Amygdala (tissue), 56 donors: ENCODE measurements at places on chromosomes 2 and 18.

- no peak for DNase-seq
These were observed 270.8 kb downstream of the NYAP2 start for GRCh38 chr2:225670111-225670974.

- no peak for DNase-seq
These were observed 58.8 kb upstream of the HPCAL1 start for GRCh38 chr2:10243926-10244270.

DNA sequence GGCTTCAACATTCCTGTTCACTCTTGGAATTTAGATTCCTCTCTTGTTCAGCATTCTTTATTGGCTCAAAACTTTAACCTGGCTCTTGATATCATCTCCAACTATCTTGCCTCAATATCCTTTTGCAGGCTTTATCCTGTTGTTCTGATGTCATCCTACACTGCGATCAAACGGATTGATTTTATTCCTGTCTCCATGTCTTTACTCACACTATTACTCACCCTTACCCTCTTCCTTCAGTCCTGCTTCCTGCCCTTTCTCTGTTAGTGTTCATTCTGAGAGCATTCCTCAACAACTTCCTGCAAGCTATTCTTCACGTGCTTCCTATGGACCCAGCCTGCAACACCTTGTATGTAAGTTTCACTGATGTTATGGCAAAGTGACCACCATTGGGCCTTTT, 264.7 kb downstream of the RNF152 start:
- no peak for DNase-seq

DNA sequence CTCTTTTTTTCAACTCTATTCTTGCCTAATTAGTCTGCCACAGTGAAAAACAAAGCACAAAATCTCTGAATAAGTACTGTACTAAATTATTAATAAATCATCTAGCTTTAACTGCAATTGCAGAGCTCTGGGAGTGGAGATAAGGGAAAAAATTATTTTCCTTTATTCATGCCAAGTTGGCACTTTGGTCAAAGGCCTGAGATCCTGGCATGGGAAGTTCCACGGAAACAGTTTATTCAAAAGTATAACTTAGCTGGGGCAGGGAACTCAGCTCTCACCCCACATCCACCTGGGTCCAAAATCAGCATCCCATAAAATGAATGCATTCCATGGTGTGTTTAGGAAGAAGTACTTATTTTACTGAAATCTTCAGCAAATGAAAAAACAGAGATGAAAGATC, 185.2 kb upstream of the APCDD1 start:
- DNase-seq: no peak

DNA sequence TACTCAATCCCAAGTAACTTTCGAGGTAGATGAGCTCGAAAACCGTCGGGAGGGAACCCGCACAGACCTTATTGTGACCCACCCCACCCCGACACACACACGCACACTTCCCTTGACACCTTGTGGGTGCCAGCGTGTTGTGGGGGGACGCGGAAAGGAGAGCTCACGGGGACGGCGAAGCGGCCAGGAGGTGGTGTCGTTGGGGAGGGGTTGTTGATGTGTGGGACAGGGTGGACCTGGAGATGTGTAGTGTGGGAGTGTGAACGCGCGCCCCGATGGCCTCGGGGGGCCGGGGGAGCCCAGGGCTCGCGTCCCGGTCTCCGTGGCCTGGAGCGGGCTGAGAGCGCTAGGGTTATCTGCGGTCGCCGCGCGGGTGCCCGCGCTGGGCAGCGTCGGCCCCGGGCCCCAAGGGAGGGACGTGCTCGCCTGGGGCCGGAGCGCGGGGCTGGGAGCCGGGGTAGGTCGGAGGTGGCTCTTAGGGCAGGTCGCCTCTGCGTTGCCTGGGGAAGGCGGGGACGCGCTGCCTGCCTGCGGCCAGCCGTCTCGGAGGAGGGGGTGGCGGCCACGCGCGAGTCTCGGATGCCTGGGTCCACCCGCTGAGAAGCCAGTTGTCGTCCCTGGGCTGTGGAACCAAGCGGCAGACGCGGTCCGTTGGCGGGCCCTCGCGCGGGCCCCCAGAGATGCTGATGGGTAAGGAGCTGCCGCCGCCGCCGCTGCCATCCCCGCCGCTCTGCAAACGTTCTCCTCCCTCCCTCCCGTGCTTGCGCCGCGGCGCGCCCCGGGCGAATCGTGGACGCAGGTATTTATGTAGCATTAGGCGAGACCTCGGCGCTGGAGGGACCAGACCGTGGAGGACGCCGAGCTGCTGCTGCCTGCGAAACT, 1.6 kb downstream of the KLHL29 start:
- DNase-seq: no peak

GRCh38 chr2:174535757-174536703, 49.2 kb upstream of the GPR155 start:
- DNase-seq: no peak

DNA sequence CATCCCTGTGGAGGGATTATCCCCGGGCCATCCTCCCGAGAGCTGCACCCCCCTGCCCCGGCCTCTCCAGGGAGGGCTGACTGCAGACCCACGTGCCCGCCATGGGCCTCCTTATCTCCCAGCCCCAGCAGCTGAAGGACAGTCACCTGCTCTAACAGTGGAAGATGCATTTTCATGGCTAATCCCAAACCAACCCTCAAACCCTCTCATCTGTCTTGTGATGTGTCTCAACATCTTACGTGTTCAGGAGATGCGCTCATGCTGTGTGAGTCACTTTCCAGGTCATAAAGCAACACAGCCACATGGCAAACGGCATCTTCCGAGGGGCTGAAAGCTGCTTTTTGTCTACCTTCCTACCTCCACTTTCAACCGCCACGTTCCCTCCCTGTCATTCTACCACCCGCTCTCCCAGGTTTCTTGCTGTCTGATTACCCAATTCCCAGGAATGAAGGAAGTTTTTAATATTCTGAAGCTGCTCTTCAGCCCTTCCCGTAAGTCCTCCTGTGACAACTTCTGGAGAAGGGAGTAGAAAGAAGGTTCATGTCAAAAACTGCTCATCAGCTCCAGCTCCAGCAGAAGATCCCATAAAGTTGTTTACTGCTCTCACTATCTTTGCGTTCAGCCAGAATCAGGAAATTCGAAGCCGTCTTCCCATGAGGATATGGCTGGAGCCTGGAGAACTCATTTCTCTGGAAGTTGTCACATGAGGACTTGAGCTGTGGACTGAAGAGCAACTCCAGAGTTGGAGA, 54.5 kb downstream of the MBP start:
- no peak for DNase-seq

GRCh38 chr2:227482638-227483340, 10.8 kb downstream of the AGFG1 start:
- DNase-seq: no peak

- DNase-seq: no peak
These were observed 52.6 kb downstream of the GNAL start for GRCh38 chr18:11741505-11742145.

DNA sequence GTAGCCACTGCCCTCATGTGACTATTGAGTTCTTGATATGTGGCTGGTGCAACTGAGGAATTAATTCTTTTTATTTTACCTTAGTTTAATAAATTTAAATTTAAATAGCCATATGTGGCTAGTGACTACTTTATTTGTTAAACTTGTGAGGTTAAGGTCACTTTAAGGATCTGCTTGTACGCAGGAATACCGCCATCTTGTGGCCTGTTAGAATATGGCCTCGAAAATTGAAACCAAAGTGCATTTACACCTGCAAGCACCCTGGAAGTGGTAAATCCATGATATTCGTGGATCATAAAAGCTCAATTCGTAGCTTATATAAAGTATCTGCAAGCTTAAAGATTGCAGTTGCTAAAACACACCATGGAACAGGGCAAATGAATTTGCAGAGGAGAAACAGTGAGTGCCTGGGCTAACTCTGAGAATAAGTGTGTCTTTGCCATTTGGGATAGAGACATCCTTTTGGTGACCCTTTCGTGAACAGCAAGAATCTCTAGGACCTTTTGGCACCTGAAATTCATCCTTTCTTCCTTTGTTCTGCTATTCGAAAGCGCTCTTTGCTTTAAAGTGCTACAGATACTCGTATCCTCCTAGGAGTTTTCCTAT, 59.9 kb upstream of the REG3A start:
- DNase-seq: peak; percentile 8

- no peak for DNase-seq
These were observed 2.3 kb upstream of the PTPN18 start for GRCh38 chr2:130353291-130354138.
